ENCODE measurements at places on chromosomes 5 and 9.

GRCh38 chr9:75186767-75187380 is 98.6 kb downstream of the OSTF1 start:
- no peak for DNase-seq

DNA sequence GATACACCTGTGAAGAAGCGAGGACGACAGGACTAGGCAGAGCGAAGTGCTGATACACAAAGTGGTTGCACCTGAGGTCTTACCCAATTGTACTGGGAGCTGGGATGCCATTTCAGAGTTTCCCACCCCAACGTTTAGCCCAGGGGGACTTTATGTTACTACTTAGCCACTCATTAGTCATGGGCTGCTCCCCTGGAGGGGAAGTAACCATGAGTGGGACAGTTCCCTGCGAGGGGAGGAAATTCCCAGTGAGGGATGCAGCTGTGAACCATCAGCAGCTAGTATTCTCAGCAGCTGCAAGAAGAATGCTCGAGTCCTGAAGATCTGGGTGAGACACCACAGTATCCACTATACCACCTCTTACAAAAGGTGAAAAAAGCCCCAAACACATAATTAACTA is 93.7 kb upstream of the ACTBL2 start:
- DNase-seq = no peak

DNA sequence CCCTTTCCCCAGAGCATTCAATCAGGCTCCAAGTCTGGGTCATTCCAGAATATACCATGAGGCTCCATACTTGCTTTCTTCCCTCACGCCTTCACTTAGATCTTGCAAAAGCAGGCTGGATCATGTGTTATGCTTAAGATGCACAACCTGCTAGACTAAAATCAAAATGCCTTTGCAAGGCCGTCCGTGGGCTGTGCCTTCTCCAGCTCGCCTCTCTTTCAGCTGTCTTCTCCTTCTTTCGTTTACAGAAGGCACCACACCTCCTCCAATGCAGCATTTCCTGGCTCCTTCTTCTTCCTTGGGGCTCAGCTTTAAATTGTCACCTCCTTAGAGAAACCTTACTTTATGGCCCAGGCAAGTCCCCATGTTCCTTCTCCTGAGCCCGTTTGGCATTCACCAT is 150.6 kb downstream of the ADCY2 start:
- no peak for DNase-seq

DNA sequence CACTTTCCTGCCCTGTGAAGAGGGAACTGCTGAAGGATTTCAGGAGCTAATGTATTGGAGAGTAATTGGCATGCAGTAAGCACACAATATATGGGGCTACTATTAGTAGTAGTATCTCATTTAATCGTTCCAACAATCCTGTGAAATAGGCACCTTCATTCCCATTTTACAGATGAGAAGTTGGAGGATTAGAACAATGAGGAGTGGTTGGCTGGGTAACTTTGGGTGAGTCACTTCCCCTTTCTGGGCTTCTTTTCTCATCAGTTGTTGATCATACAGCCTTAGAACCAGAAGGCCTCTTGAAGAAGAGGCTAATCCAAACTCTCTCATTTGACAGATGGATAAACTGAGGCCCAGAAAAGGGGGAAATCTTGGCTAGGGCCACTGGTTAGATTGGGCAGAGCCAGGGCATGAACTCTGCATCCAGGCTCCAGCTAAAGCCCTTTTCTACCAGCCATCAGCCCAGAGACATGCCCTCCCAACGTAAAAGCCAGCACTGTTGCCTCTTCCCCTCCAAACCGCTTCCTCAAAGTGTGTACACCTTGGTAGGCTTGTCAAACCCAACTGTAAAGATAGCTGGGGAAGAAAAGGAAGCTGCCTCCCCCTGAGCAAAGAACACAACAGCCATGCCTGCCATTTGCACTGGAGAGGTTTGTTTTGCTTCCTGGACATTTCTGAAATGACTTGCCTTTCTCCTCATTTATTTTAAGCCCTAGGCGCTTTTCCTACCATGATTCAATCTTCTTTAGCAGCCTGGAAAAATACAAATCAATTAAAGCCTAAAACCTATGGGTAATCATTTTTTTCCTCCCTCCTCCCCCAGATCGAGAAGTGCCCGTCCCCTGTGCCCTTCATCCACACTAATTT is 992 bp downstream of the SPACA9 start:
- DNase-seq = no peak

GRCh38 chr9:98911042-98911441 is 32.7 kb upstream of the COL15A1 start:
- no peak for DNase-seq

- DNase-seq = no peak
These were observed 49.1 kb downstream of the MTREX start for GRCh38 chr5:55356896-55357295.

DNA sequence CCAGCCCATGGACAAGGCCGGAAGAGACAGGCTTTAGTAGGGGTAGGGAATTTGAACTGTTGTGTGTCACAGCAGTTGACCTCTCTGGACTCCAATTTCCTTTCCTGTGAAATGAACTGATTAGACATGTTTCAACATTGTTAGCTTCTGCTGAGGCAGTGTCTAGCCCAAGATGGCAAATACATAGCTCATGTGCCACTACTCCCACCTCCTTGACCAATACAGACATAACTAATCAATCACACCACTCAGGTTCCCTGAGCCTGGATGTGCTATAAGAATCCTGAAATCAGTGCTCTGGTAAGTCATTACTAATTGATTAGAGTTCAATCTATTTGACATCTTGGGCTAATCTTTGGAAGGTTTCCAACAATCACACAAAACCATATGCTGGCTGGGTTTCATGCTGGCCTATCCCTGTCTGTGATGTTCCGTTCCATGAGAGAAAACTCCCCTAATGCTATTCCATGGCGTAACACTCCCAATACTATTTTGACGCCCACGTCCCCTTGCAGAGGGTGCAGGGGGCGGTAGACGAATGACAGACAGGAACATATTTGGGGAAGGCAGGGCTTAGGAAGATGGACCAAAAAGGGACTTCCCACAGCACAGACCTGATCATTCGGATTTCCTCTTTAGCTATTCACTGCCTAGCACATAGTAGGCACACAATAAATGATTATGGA is 95.2 kb downstream of the PDE6A start:
- no peak for DNase-seq

- DNase-seq = no peak
These were observed 52.3 kb upstream of the IRX2 start for GRCh38 chr5:2803751-2804150.

DNA sequence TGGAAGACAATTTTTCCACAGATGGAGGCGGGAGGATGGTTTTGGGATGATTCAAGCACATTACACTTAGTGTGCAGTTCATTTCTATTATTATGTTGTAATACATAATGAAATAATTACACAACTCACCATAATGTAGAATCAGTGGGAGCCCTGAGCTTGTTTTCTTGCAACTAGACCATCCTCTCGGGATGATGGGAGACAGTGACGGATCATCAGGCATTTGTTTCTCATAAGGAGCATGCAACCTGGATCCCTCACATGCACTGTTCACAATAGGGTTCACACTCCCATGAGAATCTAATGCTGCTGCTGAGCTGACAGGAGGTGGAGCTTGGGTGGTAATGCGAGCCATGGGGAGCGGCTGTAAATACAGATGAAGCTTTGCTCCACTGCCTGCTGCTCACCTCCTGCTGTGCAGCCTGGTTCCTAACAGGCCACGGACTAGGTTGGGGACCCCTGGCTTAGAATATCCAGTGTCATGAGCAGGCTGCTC is 1.6 kb downstream of the STKLD1 start:
- DNase-seq = no peak

DNA sequence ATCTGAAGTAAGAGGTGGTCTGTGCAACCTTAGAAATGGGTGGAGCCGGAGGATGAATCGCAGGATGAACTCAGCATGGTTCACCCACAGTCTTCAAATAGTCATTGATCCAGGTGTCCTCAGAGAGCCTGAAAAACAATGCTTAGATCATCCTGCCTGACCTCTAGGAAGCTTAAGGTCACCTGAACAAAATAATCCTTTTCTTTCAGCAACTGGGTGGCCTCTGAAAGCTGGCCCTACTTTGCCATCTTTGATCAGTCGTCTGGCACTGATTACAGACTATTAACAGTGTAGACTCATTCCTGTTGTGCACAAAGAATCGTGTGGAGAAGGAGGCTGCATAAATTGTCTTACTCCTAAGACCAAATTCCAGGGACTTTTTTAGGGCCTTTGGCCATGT is 50.7 kb downstream of the PIP5K1B start:
- DNase-seq = no peak

GRCh38 chr5:30596495-30597064 is 596.9 kb upstream of the CDH6 start:
- no peak for DNase-seq

DNA sequence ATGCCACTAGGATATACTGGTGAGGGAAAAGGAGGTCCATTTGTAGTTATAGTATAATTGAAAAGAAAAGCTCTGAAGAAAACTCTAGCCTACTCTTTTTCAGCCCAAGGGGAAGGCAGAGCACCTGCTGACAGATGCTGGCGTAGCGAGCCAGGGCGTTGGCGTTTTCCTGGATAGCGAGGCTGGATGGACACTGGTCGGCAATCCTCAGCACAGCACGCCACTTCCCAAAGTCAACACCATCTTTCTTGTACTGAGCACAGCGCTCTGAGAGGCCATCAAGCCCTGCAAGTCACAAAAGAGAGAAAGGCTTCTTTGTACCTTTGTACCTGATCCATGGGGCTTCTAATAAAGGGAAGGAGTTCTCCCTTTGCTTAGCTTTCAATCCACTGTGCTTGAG is 8.2 kb downstream of the ALDOB start:
- no peak for DNase-seq

DNA sequence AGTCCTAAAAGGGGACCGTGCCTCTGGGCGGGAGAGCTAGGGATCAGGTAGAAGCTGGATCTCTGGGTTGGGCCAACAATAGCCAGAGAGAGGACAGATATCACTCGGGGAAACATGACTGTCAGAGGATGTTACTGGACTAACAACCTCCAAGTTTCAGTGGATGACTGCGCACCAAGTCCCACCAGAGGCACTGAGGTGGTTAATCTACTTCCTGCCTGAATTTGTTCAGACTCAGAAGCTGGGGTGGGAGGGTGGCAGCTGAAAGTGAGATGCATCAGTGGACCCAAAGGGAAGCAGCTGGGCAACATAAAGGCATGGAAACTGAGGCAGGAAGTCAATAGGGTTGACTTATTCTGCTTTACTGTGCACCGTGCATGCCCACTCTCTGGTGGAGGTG is 130.1 kb upstream of the SLC44A1 start:
- no peak for DNase-seq

DNA sequence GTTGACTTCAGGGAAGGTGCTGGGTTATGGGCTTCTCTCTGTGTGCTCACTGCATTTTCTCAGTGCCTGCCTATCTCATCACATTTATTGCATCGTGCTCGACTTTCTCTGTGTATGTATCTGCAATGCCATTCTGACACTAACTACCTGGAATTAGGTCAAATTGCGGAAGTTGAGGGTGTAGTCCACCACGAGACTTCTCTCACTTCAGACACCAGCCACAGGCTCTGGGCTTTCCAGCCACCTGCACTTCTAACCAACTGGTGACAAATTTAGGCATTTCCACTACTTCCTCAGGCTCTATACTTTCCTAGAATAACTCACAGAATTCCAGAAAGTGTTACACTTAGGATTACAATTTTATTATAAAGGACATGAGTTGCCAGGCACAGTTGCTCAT is 188.6 kb upstream of the ZNF608 start:
- no peak for DNase-seq

DNA sequence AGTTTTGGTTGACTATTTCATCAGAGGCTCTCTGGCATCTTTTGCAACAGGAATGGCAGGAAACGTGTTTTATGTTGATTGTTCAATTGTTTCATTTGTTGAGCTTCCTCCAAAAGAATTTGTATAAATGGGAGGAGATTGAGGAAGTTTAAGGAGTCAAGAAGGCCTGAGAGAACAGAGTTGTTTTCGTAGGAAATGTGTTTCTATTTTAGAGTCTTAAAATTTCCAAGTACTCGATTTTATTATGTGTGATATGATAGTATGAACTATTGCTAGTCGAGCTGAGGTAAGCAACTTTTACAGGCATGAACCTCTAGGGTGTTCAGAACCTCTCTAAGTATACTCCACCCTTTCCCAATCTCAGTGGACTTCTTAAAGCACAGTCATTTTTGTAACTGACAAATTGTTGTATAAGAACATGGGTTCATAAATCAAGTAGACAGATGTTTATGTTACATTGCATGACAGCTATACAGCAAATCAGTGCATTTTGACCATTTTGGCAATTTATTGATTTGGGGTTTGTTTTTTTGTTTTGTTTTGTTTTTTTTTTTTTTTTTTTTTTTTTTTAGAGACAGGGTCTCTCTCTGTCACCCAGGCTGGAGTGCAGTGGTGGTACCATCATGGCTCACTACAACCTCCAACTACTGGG is 47.4 kb downstream of the POLK start:
- DNase-seq = no peak

- no peak for DNase-seq
These were observed 18.5 kb downstream of the TMEM245 start for GRCh38 chr9:109101202-109101595.

DNA sequence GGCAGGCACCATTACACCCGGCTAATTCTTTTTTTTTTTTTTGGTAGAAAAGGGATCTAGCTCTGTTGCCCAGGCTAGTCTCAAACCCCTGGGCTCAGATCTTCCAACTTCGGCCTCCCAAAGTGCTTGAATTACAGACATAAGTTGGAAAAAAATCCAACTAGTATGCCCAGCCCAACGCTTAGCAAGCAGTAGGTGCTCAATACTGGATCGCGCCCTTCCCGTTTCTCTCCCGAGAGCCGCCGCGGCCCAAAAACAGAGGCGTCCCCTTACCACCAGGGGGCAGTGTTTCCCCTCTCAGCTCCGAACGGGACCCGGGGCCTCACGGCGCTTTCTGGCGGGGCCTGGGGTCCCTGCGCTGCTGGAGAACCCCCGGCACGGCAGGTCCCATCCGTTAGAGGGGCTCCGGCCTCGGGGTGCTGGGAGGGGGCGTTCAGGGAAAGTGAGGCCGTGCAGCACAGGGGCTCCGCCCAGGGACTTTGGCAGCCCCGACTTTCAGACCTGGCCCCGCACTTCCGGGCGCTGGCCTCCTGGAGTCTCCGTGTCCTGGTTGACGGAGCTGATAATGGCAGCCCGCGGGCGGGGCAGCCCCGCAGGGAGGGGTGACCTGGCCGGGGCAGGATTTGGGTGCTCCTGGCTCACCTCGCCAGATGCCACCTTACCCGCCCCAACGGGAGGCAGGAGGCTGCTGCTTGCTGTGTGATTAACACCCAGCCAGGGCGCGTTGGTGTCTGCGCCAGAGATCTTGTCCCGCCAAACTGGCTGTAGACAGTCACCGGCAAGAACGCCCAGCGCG is 15.2 kb downstream of the PTGES start:
- peak; percentile 85 for DNase-seq

- no peak for DNase-seq
These were observed 511.6 kb downstream of the DMAC1 start for GRCh38 chr9:7287986-7288385.

GRCh38 chr5:17355586-17356346 is 138.3 kb downstream of the BASP1 start:
- DNase-seq = no peak

All from H9 (cell line).